OCI-LY7 (cell line): ENCODE measurements at places on chromosomes 5 and 9.

GRCh38 chr5:137292461-137293027 lies 206.6 kb downstream of the SPOCK1 start:
- DNase-seq: no peak

GRCh38 chr5:93378073-93378472 lies 202.9 kb downstream of the NR2F1-AS1 start:
- DNase-seq: no peak

DNA sequence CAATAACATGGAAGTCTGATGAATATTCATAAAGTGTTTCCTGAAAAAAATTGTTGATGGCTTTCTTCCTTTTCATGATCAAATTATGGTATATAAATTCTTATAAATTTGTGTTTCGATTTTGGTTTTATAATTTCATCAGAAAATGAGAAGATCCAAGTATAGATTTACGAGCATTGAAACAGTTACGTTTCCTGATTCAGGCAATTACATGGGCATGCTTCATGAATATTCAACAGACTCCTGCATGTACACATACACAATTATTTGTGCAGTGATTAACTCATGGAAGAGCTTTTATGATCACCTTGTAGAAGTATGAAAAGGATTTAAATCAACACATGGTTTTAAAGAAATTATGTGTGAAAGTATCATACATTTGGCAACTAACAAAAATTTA lies 136.7 kb downstream of the MPDZ start:
- no peak for DNase-seq

- no peak for DNase-seq
Observed at GRCh38 chr5:15799612-15800011, 299.6 kb downstream of the FBXL7 start.

DNA sequence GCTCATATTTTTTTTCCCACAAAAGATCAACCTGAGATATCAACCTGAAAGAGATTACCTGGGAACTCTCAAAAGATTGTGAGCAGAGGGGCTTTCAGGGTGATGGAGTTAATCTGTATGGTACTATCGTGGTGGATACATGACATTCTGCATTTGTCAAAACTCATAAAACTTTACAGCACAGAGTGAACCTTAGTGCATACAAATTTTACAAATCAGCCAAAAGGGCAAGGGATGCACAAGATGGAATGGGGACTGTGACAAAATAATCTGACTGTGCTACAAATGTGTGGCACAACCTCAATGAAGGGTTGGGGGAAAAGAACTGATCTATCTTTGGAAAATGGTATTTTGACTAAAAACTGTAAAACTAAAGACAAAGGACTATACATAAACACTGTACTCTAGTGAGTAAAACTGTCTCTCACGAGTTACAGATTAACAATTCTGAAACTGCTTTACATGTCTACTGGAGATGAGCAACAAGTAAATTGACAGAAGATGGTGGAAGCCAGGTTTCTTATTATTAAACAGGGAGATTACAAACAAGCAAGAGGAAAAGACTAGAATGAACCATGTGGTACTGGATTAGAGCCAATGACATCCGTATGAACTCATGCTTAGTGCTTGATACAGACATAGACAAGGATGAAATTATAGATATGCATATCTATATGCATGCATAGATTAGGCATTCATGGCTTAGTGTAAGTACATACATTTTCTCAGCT lies 24.8 kb upstream of the RLN1 start:
- no peak for DNase-seq

- DNase-seq: no peak
Observed at GRCh38 chr5:172171118-172171517, 16.9 kb downstream of the STK10 start.

DNA sequence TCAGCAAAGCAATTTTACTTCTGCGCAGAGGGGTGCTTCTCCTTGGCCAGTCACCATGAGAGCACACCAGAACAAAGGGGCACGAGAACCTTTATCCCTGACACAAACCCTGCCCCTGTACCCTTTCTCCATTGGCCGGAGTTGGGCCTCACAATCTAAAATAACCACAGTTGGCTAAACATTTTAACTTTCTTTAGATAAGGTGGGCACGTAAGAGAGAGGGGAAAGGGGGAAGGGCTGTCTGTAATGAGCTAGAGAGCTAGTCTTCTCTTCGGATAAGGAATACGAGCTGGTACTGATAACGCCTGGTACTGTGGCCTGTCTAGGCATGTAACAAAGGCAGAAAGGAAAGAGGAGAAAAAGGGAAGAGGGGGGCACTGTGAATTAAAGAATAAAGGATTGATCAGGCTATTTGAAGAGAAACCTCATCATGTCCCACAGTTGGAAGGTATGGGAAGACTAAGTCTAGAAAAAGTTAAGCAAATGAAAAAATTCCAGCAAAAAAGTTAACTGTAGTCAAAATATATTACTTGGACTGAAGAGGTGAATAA lies 1.8 kb upstream of the IARS1 start:
- no peak for DNase-seq

- DNase-seq: no peak
Observed at GRCh38 chr5:9864791-9865190, 234.6 kb upstream of the TAS2R1 start.

GRCh38 chr9:114518120-114518519 lies 12.8 kb upstream of the WHRN start:
- no peak for DNase-seq

DNA sequence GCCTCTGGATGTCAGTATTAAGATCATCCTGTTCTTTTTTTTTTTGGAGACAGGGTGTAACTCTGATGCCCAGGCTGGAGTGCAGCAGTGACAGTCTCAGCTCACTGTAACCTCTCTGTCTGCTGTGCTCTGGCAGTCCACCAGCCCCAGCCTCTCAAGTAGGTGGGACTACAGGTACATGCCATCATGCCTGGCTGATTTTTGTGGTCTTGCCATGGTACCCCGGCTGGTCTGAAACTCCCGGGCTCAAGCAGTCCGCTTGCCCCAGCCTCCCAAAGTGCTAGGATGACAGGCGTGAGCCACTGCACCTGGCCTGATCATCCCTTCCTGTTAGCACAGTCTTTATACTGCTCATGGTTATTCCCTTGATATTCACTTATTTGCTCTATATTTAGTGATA lies 3.5 kb downstream of the KDM4C start:
- no peak for DNase-seq

DNA sequence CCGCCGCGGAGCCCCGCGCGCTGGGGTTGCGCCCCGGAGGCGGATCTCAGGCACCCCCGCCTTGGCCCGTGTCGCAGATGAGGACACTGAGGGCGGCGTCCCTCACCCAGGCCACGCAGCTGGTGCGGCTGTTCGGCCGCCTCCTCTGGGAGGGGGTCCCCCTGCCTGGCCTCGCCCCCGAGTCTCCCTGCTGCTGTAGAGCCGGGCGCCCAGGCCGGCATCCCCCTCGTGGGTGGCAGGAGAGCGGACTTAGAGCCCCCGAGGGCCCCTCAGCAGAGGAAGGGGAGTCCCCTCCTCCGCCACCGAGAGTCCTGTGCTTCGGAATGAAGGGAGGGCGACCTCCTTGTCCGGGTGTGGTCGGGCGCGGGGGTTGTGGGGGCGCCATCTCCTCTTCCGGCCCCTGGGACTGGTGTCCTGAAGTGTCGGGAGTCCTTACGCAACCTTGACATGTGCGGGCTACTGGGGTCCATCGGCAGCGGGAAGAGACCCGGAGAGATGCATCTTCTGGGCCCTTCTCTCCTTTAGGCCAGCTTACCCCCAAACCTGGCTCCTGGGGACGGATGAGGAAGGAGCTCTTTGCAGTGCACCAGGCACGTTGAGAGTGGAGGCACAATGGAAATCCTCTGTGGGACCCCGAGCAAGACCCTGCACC lies 11.7 kb upstream of the EXOSC2 start:
- DNase-seq: peak; percentile 17

GRCh38 chr5:139199321-139199720 lies 1.2 kb upstream of the SIL1 start:
- no peak for DNase-seq

DNA sequence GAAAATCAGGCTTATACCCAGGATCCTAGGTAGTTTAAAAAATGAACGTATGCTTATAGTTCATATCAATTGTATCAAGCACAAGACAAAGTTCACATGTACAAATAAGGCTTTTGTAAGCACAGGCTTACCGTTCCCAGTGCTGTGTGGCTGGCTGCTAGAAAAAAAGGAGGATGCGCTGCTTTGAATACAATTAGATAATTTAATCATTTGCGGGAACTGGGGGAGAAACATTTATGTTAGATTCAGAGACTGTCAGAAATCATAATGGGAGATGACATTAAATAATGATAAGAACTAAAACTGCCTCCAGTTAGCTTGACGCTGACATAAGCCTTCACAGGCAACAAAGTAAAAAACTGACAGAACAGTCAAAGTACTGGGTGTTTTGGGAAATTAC lies 93.2 kb downstream of the FNBP1 start:
- DNase-seq: no peak

DNA sequence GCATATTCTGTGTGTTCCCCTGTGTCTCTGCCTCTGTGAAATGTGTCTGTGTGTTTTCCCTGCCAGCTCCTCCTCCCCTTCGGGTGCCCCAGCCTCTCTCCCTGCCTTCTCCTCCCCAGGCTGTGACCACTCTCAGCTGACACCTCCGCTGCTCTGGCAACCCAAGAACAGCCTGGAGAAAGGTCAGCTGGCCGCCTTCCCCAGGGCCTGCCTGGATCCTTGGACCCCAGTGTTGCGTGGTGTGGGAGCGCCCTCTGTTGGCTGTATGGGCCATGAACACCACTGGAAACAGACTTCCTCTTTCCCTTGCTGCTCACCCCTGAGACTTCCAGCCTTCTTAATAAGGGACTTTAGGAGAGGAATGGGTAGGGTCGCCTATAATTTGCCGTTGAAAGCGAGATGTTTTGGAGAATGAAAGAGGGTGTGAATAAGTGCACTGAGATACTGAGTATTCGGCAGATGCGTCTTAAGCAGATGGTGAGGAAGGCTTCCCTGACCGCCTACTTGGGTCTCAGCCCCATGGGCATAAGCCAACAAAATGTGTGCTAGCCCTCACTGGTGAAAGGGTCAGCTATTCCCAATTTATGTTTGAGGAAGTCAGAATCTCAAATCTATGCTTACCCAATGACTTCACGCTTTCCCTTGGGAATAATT lies 114.9 kb upstream of the TRIM32 start:
- peak; percentile 33 for DNase-seq

DNA sequence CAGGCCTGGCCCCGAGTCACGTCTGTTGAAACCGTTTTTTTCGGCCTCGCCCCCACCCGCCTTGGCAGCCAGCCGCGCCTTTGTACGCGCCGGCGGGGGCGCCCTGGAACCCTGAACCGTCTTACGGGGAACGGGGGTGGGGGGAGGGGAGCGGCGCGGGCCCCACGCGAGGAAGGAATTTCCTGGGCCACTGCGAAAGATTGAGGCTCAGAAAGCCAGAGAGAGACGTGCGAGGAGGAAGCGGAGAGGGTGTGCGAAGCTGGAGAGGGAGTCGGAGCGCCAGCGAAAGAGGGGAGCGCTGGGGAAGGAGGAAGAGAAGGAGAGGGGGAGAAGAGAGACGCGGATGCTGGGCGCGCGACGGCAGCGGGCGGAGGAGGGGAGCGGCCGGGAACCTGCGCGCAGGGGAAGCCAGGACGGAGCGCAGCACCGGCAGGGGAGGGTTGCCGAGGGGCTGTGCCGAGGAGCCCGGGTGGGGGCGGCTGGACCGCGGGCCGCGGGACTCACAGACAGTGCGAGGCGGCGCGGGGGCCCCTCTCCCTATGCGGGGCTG lies 4.6 kb upstream of the PRDM12 start:
- no peak for DNase-seq

DNA sequence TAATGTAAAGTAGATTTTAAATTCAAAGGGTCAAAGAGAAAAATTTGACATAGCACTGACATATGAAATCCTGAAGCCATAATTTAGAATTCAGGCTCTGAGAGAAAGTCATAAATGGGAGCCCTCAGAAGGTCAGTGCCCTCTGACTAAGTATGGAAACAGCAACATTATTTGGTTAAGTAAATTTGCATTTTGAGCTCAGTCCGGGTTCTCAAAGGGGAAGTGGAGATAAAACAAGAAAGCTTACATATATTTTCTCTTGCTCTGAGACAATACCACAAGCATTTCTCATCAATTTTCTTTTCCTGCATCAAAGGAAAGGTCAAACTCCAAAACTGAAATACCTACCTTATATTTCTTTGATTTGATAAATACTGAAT lies 348.0 kb downstream of the SEMA5A start:
- DNase-seq: peak; percentile 13

GRCh38 chr9:93464395-93464794 lies 11.0 kb upstream of the FAM120AOS start:
- peak; percentile 74 for DNase-seq

DNA sequence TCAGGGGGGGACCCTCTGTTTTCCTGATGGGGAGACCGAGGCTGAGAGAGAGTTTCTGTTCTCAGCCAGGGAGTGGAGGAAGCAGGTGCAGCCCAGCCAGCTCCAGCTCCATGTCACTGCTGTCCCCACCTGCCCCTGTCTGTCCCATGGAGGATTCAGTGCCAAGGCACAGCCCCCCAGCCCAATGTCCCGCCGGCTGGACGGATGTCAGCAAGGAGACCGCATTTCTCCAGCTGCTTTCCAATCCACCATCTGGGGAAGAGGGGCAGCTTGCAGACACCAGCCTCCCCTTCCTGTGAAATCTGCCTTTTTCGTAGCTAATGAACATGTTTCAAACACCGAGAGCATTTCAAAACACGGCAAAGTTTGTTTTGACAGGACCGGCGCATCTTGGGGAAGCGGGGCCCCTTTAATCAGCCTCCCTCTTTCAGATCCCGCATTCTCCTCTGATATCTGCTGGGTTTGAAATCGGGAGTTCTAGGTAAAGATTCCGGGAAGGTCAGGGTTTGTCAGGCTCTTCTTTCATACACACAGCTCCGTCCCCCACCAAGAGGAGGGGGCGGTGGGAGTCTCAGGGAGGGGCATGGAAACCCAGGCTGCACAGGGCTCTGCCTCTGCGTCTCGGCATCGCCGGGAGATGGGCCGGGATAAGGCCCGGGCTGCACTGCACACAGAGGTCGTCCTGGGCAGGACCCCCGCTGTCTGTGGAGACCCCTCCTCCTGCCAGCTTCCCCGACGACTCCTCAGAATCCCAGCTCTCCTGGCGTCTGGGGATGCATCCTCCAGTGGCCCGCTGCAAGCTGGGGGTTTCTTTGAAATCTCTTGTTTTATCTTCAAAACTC lies 74.8 kb downstream of the NEK6 start:
- DNase-seq: no peak

- no peak for DNase-seq
Observed at GRCh38 chr5:168313596-168314204, 22.3 kb downstream of the WWC1 start.

GRCh38 chr9:120242116-120242811 lies 337.7 kb downstream of the CDK5RAP2 start:
- no peak for DNase-seq

DNA sequence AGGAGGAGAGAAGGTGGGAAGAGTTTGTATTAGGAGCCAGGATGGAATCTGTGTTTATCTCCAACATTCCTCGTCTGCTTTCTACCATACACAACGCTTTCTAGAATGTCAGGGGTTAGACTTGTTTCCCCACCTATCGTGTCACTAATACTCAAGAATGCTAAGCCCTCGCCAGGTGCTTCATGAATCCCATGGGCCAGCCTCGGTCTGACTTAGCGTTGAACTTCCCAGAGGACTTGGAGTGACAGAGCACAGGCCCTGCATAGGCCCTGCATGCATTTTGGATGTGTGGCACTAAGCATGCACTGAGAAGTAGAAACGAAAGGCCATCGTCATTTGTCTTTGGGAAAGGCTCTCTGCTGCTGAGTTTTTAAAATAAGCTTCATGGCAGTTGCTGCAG lies 328.7 kb downstream of the NSG2 start:
- no peak for DNase-seq

GRCh38 chr5:178310130-178310865 lies 77.7 kb upstream of the PHYKPL start:
- no peak for DNase-seq

- DNase-seq: no peak
Observed at GRCh38 chr5:73151766-73152410, 21.1 kb upstream of the TMEM174 start.

- no peak for DNase-seq
Observed at GRCh38 chr5:160061770-160062169, 52.8 kb downstream of the TTC1 start.
